Sigmoid colon (tissue), 7 donors: ENCODE measurements at places on chromosomes 4 and X. TPM values are rescaled to one million over a fixed set of nuclear protein-coding genes. Genes with fewer than 3 reads are reported as not detected.
A peak's percentile ranks its signal among the peaks of the same experiment; 100 is the strongest.

FAM236A gene
- total RNA-seq = not detected

SULT1E1 gene
- total RNA-seq = not detected

GPRASP1 gene
- total RNA-seq = 28.6 TPM

EDA gene
- 3.6 TPM for total RNA-seq

- H3K4me1 ChIP-seq = peaks cover 19% of the 10 kb centered on the region
- no peak overlapping the region for H3K4me3 ChIP-seq
- no peaks in the 10 kb centered on the region for H3K27me3 ChIP-seq
- no peaks in the 10 kb centered on the region for H3K36me3 ChIP-seq
Observed at GRCh38 chr4:79576429-79576753, 168.4 kb upstream of the GK2 start.

DNA sequence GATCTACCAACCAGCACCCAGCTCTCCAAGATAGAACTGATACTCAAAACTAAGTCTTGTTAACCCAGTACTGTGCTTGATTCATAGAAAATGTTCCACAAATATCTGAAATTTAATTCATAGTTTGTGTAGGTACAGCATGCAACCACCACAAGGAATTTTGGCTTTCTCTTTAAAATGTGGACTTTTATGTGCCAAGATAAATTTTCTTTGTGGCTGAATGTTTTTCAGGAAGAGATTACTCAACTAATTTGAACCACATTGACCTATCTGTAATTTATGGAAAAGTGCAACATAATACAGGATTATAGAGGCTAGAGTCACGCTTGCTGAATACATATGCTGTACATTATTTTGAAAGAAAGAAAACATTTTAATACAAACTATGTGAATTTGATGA is 730.8 kb downstream of the IL1RAPL1 start:
- no peak for DNase-seq
- no peaks in the 10 kb centered on the region for H3K36me3 ChIP-seq
- H3K27me3 ChIP-seq = no peaks in the 10 kb centered on the region
- no peak overlapping the region for H3K27ac ChIP-seq
- no peaks in the 10 kb centered on the region for H3K4me1 ChIP-seq

GRCh38 chr4:85508654-85509053 is 33.7 kb downstream of the ARHGAP24 start:
- H3K4me1 ChIP-seq = no peaks in the 10 kb centered on the region
- H3K4me3 ChIP-seq = no peak overlapping the region
- DNase-seq = no peak
- H3K27ac ChIP-seq = no peak overlapping the region
- no peaks in the 10 kb centered on the region for H3K36me3 ChIP-seq

- H3K27ac ChIP-seq = no peak overlapping the region
- H3K4me1 ChIP-seq = no peaks in the 10 kb centered on the region
- H3K36me3 ChIP-seq = no peaks in the 10 kb centered on the region
- H3K4me3 ChIP-seq = no peak overlapping the region
- H3K27me3 ChIP-seq = no peaks in the 10 kb centered on the region
- DNase-seq = no peak
Observed at GRCh38 chr4:69811166-69811565, 48.8 kb downstream of the SULT1E1 start.

GRCh38 chr4:120218981-120219380 is 152.3 kb upstream of the MAD2L1 start:
- H3K4me1 ChIP-seq = no peaks in the 10 kb centered on the region
- H3K27ac ChIP-seq = no peak overlapping the region
- no peaks in the 10 kb centered on the region for H3K36me3 ChIP-seq
- no peak for DNase-seq

DNA sequence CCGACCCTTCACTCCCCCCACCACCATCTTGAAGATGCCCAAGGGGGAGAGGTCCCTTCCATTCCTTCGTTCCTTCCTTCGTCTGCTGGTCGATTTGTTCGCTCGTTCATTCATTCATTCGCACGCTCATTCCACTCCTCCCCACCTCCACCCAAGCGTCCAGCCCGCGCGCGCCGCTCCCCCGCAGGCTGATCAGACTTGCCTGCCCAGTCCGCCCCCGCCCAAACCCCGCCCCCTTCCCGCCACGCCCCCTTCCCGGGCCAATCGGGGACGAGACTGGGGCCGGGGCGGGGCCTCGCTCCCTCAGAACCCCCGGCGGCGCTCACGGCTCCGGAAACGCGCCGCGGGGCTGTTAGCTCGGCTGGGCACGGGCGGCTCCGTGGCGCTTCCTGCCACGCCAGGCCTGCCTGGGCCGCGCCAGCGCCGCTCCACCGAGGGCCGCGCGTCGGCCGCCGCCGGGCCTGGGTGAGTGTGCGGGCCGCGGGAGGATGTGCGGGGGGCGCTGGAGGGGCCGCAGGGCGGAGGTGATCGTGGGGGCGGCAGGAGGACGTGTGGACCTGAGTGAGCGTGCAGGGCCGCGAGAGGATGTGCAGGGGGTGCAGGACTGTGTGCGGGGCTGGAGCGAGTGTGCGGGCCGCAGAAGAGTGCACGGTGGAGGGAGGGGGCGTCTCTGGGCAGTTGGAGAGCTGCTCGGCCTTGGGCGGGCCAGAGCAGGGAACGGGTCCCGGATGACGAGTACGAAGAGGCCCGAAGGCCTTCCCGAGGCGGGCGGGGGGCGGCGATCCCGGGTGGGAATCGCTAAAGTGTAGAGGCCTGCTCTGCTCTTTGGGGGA is at the start of gene ZNF275:
Gene ZNF275, plus strand, starts transcription at position 333 of the 833 bp plus-strand sequence. CDS start 2,527 bp downstream, outside the sequence.
- peak; percentile 88 for DNase-seq
- H3K27ac ChIP-seq = peak within 1 kb of the TSS; percentile 67
- no peaks in the 10 kb centered on the region for H3K36me3 ChIP-seq
- no peaks in the 10 kb centered on the region for H3K27me3 ChIP-seq
- peaks cover 9% of the 10 kb centered on the region for H3K4me1 ChIP-seq

- H3K27ac ChIP-seq = no peak overlapping the region
- no peak for DNase-seq
- no peaks in the 10 kb centered on the region for H3K27me3 ChIP-seq
- no peak overlapping the region for H3K4me3 ChIP-seq
Observed at GRCh38 chr4:90293320-90293719, 166.1 kb downstream of the CCSER1 start.
